Suppressor macrophage (primary cell): ENCODE measurements at places on chromosomes 2 and 18.

DNA sequence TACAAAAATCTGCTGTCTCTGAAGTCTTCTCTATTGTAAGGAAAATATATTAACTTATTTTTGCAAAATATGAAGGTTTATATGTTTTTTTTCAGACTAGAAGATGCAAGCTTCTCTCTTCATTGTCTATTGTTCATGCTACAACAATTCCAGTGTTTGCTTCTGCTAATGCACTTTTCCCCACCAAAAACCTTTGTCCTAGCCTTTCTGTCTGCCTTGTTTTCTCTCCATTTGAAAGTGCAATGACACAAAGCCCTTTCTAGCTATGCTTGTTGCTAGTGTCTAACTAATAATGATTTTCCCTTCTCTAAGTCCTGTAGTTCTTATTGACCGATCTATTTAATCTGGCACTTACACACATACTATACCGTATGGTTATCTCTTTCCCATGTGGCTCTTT is 369.5 kb upstream of the CELF4 start:
- DNase-seq = no peak

GRCh38 chr18:10306779-10307178 is 147.7 kb upstream of the APCDD1 start:
- no peak for DNase-seq

- DNase-seq = no peak
Observed at GRCh38 chr2:135056790-135057189, 4.7 kb downstream of the RAB3GAP1 start.

- DNase-seq = no peak
Observed at GRCh38 chr2:176879426-176879995, 333.1 kb upstream of the HNRNPA3 start.

GRCh38 chr2:70639841-70640436 is 86.3 kb upstream of the TGFA start:
- DNase-seq = no peak
